Smooth muscle cell of the brain vasculature (primary cell): ENCODE measurements at places on chromosomes 7 and 10.

GRCh38 chr7:71320916-71321315 is 189.0 kb downstream of the GALNT17 start:
- DNase-seq = no peak

GRCh38 chr7:79820387-79820786 is 314.2 kb upstream of the GNAI1 start:
- peak; percentile 75 for DNase-seq

- no peak for DNase-seq
Measured at GRCh38 chr7:148049068-148049467, 541.5 kb upstream of the C7orf33 start.

GRCh38 chr10:133237241-133237587 is 441 bp upstream of the VENTX start:
- no peak for DNase-seq

DNA sequence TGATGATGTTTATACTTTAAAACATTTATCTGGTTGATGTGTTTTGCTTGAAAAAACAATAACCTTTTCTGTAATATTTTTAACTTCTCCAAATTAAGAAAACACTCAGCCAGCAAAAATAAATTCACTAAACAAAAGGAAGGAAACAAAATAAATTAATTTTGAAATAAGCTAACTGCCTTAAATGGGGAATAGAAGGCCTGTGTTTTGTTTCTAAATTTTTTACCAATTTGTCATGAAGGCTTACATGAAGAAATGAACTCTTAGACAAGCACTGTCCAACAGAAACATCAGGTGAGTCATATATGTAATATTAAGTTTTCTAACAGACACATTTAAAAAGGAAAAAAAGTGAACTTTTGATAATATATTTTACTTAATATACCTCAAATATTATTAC is 68.5 kb downstream of the LRRN3 start:
- no peak for DNase-seq

DNA sequence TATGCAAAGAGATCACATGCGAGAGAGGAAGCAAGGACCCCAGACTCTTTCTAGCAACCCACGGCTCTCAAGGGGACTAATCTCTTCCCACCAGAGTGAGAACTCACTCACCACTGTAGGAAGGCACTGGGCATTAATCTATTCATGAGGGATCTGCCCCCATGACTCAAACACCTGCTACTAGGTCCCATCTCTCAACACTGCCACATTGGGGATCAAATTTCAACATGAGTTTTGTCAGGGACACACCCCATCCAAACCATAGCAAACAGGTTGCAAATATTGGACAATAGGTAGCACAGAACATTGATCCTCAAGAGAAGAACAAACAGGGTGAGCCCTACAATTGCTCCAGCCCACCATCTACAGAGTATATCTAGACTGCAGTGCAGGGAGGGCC is 740.6 kb downstream of the LRMDA start:
- DNase-seq = no peak

DNA sequence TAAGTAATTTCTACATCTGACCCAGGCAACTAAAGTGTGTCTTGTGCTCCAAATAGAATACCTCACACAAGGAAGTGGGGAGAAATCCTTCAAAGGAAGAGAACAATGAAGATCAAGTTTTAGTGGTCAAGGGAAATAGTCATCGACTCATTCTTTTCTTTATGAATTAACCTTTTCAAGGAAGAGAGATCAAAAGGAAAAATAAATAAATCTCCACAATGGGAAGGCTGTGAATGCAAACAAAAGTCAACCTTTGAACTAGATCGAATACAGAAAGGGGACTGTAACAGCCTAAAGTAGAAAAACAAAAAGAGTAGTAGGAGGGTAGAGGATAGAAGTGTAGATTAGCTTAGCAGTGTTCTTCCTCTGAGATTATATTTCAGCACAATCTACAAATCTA is 274.6 kb upstream of the COBL start:
- no peak for DNase-seq

- no peak for DNase-seq
Measured at GRCh38 chr7:158110034-158110590, 477.5 kb downstream of the PTPRN2 start.

- no peak for DNase-seq
Measured at GRCh38 chr10:124568848-124569622, 107.4 kb downstream of the LHPP start.

- DNase-seq = no peak
Measured at GRCh38 chr10:112027731-112028280, 155.8 kb downstream of the GPAM start.

- DNase-seq = no peak
Measured at GRCh38 chr10:77319557-77319956, 318.1 kb downstream of the KCNMA1 start.

- no peak for DNase-seq
Measured at GRCh38 chr10:58780476-58780875, 267.8 kb downstream of the BICC1 start.

DNA sequence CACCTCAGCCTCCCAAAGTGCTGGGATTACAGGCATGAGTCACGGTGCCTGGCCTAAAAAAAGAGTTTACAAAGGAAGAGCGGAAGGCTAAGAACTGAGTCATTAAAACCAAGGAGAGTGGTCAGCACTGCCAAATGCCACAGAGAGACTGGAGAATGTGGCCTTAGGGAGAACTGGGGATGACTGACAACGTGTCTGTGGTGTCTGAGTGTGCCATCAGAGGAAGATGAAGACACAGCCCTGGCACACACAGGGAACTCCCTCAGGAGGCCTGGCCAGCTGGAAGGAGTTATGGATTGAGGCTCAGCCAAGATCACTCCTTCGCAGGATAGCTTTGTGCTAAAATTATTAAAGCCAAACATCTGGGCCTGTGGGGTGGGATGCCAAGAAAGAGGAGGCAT is 3.9 kb upstream of the INA start:
- peak; percentile 31 for DNase-seq

DNA sequence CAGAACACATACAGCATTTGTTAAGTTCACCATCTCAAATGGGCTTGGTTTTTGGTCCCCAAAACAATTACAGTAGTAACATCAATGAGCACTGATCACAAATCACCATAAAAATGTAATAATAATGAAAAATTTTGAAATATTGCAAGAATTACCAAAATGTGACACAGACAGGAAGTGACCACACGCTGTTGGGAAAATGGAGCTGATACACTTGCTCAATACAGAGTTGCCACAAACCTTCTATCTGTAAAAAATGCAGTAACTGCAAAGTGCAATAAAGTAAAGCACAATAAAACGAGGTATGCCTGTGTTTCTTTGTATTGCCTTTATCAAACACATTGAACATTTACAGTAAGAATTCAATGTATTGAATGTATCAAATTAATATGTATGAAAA is 262.7 kb downstream of the CTNNA3 start:
- no peak for DNase-seq

- DNase-seq = no peak
Measured at GRCh38 chr7:155198901-155199845, 98.5 kb upstream of the INSIG1 start.

- no peak for DNase-seq
Measured at GRCh38 chr10:79328737-79329504, 18.3 kb upstream of the PPIF start.

- DNase-seq = no peak
Measured at GRCh38 chr7:5545222-5545914, 121.7 kb upstream of the TNRC18 start.

GRCh38 chr7:1666317-1666822 is 3.7 kb upstream of the ELFN1 start:
- no peak for DNase-seq

DNA sequence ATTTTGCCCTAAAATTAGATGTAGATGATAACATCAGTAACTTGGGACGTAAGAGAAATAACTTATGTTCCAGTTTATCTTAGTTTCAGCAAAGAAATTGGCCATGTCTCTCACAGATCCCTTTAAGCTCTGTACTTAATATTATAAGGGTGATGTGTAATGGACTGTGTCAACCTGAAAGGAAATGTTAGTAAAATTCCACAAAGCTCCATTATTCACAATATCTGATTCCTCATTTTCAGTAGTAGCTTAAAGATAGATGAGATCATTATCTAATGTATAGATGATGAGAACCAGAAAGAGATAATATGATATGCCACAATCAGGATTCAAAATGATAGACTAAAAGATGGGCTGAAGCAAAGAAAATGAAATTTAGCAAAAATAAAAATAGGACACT is 316.8 kb upstream of the CHRM2 start:
- DNase-seq = no peak

DNA sequence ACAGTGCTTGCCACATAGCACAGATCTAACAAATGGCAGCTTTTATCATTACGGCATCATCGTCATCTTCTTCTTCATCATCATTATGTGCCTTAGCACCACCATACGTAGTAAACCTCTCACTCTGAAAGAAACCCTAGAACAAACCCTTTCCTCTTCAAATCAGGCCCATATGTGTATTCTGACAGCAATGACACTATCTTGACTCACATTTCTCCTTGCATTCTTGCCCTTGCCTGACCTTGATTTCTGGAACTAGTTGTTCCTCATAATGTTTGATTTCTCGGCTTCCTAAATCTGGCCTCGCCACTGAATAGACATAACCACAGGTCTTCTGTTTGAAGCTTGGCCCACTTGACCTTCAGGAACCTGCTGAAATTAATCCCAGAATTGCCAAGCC is 115.3 kb downstream of the DGKI start:
- no peak for DNase-seq

DNA sequence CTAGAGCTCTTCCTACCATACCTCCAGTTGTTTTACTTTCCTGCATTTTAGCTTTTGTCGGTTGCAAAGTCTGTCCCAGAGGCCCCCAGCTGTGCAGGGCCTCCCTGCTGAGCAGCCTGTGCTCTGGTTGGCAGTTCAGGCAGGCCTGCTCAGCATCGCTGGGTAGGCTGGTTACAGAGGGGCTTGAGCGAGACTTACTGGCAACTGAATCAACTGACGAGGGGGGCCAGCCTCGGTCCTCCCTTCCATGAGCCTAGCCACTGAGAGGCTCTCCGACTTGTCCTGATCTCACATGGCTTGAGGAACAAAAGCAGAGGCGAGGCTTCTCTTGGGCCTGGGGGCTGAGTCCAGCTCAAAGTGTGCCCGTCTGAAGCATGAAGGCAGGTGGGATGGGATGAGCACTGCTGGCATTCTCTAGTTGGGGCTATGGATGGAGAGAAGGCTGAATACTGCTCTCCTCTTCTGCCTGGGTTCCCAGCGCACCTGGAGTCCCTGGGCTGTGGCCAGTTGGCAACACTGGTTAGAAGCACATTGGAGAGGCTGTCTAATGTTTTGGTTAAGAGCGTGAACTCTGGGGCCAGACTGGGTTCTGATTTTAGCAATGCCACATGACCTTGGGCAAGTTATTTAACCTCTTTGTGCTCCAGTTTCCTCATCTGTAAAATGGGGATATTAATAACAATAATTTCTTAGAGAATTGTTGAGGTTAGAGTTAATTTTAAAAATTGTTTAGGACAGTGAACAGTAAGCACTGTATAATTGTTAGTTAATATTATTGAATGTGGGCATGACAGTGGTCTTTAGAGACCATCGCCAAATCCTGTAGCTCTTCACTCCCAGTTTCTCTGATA is 6.9 kb upstream of the SFRP5 start:
- DNase-seq = peak; percentile 39

DNA sequence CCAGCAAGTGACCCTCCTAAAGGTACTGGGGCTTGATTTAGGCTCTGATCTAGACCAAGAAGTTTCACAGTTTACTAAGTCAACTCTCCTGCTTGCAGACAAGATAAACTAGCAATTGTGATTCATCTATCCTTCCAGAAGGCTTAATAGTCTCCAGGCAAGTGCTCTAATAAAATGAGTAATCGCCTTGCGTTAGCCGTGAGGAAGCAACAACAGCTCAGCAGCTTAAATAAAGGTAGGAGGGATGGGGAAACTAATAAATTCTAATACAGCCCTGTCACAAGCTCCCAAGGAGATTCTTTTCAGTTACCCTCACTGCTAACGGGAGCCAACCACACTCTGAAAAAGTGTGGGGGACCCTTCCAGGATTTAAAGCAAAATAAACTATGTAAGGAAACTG is 48.4 kb downstream of the FRMD4A start:
- no peak for DNase-seq

- no peak for DNase-seq
Measured at GRCh38 chr10:97525086-97525485, 26.4 kb downstream of the UBTD1 start.

GRCh38 chr7:93920496-93921182 is 896 bp upstream of the GNG11 start:
- no peak for DNase-seq

DNA sequence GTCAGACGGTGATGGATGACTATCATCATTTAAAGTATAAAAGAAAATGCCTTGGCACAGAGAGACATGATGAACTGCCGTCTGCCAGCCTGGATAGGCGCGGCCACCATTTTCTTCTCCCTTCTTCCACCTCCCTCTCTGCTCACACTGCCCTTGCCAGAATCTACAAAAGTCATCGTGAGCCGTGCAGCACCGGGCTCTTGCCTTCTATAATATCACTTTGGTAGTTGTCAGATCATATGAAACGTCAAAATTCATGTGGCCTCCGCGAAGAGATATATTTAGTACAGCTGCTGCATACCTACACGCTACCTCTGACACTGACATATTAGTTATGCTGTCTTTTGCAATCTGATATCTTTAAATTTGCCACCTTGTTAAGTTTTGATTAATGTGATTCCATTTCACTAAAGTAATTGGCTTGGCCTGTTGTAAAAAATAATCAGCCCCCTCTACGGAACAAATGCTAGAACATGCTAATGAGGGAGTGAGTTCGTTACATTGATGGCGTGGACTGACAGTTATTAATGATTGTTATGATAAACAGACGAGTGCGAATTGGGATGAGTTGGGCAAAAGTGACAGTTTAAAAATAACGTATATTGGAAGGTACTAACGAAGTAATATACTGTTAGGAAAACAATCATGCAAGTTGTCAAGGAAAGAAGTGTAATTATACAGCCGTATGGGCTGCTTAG is 214.9 kb downstream of the LRMDA start:
- DNase-seq = no peak

DNA sequence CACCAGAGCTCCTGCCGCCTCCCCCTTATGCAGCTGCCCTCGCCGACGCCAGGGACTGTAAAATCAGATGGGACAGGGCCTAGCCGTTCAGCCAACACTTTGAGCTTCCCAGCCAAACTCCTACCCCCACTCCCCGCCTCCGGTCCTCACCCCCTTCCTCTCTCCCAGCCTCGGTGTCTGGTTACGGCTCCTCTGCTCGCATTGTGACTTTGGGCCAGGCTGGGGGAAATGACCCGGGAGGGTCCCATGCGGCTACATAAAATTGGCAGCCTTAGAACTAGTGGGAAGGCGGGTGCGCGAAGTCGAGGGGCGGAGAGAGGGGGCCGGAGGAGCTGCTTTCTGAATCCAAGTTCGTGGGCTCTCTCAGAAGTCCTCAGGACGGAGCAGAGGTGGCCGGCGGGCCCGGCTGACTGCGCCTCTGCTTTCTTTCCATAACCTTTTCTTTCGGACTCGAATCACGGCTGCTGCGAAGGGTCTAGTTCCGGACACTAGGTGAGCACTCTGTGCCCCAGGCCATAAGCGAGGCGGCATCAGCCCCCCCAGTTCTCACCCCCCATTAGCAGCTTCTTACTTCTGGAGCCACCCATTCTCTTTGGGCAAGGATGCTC is at the start of gene KAZALD1:
TSS of gene KAZALD1 (plus strand) at position 366 of the 608 bp plus-strand sequence. CDS start 604 bp downstream, outside the sequence.
- no peak for DNase-seq
